ENCODE measurements at places on chromosomes 2 and 18.

- no peak for DNase-seq
These were observed 71.2 kb upstream of the CNTNAP5 start for GRCh38 chr2:123953846-123954245.

DNA sequence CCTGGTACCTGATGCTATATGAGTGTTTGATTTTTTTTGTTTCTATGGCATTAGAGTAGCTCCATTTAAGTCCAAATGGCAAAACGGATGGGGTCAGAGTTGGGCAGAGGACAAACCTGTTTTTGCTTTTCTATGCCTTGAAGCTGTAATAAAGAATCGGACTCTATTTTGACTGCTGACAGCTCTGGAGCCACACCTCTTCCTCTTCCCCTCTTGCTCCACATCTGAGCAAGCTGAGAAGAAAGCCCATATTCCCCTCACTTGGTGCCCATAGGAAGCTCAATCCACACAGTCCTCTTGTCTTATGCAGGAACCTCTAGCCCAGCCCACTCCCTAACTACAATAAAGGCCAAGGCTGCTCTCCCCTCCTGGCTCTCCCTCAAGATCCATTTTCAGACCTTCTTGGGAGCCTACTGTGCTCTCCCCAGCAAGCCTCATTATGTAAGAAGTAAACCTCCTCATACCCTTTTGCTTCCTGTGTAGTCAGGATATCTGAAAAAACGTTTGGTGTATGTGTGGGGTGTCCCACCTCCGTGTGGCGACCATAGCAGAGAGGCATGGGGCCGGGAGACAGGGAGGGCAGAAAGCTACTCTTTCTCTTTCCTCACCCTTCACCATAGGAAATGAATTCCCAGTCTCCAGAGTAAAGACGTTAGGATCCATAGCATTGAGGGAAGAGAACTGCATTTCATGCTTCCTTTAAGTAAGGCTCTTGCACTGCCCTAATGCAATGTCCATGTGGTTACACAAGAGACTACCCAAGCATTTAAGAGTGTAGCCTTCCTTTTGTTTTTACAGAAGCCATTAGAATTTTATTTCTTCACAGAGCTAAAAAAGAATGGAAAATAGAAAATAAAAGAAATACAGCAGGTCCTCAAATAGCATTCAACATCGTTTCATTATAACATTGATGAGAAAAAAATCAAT lies 41.9 kb upstream of the RAPGEF4 start:
- no peak for DNase-seq

- DNase-seq = no peak
These were observed 85.4 kb upstream of the CAVIN2 start for GRCh38 chr2:191932286-191932685.

DNA sequence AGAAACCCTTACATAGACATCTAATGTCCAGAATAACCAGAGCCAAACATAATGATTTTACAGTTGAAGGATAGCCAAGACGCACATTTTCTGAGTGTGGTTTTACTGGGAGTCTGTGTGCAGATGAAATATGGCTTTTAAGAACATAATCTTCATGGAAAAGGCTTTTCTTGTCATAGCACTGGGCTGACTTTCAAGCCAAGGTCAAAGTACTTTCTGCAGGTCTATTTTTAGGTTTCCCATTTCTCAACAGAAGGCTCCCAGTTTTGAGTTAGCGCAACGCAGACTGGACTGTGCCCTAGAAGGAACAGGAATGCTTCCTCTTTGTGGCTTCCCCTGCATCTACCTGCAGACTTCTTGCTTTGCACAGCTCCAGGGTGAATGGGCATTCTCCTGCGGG lies 92.3 kb upstream of the UPP2 start:
- DNase-seq = no peak

DNA sequence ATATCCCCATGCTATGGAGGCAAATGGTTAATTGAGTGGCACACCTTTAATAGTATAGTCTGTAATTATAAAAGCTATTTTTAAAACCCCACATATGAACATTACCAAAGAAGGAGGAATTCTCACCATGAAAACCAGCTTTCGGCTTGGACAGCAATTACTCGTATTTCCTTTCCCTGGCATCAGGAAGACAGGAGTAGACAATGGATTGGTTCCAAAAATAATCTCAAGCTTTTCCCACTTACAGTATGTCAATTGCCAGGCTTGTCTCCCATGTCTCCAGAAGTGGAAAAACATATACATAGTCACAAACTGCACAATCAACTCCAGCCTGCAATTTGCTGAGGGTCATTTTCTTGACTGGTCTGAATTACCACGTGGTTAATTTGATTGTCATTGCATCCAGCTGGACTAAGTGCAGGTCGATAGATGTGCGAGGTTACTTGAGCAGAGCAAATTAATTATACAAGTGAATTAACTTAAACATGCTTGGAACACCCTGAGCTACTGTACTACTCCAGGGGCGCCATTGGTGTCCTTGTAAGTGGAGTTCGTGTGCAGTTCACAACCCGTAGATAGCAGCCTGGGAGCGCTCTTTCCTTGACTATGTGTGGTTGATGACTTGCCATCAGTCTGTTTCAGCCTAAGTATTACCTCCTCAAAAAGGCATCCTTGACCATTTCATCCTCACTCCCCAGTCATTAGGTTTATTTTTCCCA lies 124.3 kb upstream of the PELI1 start:
- DNase-seq = no peak

Measured in naive thymus-derived CD8-positive, alpha-beta T cell (primary cell).